ENCODE measurements at places on chromosomes 2 and 18.

DNA sequence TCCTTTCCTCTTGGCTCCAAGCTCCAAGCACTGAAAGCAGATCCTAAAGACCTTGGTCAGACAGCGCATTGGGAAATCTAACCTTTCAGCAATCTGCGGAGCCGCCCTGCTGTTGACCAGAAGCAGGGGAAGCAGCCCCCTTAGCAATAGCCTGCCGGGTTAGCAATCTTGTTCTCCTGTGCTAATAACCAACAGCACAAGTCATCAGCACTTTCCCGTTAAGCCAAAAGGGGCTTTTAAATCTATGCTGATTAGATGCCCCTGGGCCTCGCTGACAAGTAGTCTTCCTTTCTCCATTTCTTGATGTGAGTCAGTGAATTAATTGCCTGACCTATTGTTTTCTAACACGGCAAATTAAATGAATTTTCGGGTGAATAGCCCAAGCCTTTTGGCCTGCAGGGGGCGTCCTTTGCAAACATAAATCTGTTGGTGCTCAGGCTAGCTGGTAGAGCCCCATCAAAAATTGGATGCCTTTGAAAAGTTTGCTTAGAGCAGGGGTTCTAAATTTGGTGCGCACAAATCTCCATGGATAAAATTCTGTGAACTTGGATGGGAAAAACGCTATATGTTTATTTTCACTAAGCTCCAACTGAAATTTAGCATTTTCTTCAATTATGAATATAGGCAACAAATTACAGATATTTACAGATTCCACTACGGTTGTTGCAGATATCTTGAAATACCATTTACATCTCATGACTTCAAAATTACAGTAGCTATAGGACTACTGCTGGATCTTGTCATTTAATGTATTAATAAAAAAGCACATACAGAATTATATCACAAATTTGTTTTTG, 24.6 kb downstream of the MAIP1 start:
- DNase-seq: no peak

DNA sequence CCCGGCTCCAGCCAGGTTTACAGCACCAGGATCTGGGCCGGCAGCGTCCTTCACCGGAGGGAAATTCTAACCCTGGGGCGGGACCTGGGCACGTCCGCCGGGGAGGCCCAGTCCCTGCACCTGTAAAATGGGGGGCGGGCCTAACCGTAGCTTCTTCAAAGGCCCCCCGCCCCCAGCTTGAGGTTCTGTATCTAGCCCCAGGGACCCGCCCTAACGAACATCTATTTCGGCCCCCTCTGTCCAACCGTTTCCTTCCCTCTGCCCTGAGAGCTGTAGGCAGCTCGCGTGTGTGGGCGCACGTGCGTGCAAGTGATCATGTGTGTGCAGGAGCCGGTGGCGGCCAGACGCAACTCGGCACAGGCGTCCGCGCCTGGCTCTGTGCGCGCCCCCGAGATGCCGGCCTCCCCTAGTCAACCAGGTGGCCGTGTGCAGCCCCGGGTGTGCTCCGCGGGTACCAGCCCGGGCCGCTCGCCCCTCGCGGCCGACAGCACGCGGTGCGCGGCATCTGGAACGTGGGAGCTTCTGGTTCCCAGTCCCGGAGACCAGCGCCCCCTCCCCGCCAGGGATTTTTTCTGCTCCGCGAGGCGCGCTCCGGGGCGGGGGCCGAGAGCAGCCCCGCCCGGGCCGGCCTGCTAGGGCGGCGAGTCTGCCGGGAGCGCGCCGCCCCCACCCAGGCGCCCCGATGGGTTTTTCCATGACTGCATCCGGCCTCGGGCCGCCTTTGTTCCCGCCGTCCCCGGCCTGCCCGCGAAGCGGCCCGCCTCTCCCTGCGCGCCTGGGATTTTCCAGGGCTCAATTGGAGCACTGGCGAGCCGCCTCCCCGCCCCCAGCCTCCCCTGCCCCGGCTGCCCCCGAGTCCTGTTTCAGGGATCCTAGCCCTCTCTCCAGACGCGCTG, 21.2 kb downstream of the TEX44 start:
- DNase-seq: no peak

DNA sequence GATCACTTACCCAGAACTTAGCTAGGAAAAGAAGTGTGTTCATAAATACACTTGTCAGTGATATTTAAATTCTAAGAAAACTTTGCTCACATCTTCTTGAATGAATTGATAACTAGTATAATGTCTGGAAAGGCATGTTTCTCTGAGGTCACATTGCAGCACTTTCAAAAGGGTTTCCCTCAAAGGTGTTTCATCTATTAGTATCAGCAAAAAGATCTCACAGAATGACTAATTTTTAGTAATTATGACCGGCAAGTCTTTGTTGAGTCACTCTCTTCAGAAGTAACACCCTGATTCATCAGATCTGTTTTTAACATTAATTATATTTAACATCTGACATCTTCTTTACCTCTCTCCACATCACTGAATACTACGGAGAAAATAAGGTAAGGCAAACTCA, 222.3 kb downstream of the IKZF2 start:
- DNase-seq: peak; percentile 52

DNA sequence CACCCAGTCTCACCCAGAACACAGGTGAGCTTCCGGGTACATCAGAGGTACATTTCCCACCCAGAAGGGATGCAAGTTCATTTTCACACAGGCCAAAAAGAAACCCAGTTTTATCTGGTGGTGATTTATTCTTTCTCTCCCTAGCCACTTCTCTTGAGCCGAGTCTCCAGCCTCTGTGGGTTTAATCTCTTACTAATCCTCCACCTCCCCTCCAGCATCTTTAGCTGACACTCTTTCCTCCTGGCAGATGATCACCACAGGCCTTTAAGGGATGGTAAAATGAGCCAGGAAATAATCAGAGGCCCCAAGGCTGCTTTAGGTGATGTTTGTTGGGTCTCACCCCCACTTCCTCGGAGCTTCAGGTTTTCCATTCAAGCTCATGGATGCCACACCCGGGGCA, 145.7 kb upstream of the DLX2 start:
- DNase-seq: no peak

- DNase-seq: no peak
These were observed 4.6 kb downstream of the SP140 start for GRCh38 chr2:230230087-230230486.

Data from epithelial cell of prostate (primary cell).